ENCODE measurements at places on chromosomes 1 and 21. TPM values are rescaled to one million over a fixed set of nuclear protein-coding genes. Genes with fewer than 3 reads are reported as not detected.

DNA sequence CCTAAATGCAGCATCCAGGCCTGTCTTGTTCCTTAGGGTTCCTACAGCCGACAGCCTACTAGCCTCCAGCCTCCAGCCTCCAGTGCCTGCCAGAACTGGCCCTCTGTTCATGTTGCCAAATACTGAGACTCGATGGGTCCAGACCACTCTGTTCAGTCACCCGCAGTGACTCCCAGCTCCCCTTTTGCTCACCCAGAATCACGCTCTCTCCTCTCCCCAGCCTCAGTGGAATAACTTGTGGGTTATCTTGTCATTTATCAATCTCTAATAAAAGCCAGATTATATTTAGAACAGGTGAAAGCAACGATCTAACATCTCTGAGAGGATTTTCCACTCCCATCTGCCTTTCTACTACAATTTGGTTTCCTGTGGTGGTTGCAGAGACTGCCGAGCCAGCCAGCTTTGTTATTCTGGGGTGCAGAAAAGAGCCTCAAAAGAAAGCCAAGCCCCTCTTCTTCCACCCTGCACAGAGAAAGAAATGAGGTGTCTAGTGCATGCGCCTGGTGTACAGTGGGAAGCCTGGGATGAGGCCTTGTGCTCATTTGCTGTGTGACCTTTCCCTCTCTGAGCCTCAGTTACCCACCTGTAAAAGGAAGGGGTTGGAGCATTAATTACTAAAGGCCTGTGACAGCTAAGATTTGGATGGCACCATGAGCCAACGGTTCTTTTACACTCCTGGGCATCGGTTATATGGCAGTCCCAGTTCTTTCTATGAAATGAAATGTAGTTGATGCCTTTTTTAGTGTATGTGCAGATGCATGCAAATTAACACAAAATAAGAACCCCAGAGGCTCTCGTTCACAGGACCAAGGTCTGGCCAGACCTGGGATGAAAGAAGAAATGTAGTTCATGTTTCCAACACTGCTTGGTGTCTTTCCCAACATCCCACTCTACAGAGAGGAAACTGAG, 42.9 kb upstream of the ID3 start:
- H3K27ac ChIP-seq = peak overlapping the region; percentile 65
- peaks cover 70% of the 10 kb centered on the region for H3K4me1 ChIP-seq
- peak overlapping the region; percentile 41 for H3K4me3 ChIP-seq
- H3K36me3 ChIP-seq = no peaks in the 10 kb centered on the region

GRCh38 chr1:21674957-21675356, 5.8 kb upstream of the RAP1GAP start:
- no peaks in the 10 kb centered on the region for H3K27me3 ChIP-seq
- H3K4me1 ChIP-seq = peaks cover 2% of the 10 kb centered on the region
- no peak overlapping the region for H3K27ac ChIP-seq
- no peak for DNase-seq
- H3K4me3 ChIP-seq = no peak overlapping the region

- peaks cover 11% of the 10 kb centered on the region for H3K4me1 ChIP-seq
- H3K27me3 ChIP-seq = no peaks in the 10 kb centered on the region
- H3K36me3 ChIP-seq = no peaks in the 10 kb centered on the region
- H3K27ac ChIP-seq = no peak overlapping the region
These were observed 8.0 kb upstream of the IFNLR1 start for GRCh38 chr1:24195136-24195535.

DNA sequence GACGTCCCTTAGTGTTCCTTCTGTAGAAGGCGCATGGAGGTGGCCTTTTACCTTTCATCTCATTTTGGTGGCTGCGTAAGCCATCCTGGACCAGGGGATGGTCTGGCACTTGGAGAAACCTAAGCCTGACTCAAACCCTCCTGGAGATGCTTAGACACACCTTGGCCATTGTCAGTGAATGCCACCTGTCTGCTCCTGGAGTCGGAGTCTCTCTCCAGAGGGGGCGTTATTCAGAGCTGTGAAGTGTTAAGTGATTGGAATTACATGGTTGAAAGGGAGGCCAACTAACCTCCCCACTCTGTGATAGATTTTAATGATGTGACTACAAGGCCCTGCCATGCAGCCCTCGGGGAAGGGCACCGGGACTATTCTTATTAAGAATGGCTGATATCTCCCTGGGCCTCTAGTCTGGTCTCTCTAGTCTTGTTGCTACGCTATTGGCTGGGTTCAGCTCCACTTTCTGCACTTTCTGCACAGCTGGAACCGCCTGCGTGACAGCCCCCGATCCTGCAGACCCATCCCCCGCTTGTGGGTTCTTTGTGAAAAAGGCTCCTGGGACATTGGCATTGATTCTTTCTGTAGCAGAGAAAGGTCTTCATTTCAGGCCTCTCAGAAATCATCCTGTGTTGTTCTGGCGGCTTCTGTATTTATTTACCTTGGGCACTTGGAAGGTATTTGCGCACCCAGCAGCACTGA, 4.2 kb downstream of the RASSF5 start:
- no peak overlapping the region for H3K27ac ChIP-seq
- no peak for DNase-seq
- peaks cover 13% of the 10 kb centered on the region for H3K27me3 ChIP-seq
- H3K4me3 ChIP-seq = no peak overlapping the region
- H3K36me3 ChIP-seq = no peaks in the 10 kb centered on the region
- H3K4me1 ChIP-seq = peaks cover 19% of the 10 kb centered on the region

The RGS18 gene
- total RNA-seq = 38.3 TPM

The OR10J1 gene
- total RNA-seq = not detected

The PAX7 gene
- total RNA-seq = not detected
